ENCODE measurements at places on chromosomes 5 and 9.

DNA sequence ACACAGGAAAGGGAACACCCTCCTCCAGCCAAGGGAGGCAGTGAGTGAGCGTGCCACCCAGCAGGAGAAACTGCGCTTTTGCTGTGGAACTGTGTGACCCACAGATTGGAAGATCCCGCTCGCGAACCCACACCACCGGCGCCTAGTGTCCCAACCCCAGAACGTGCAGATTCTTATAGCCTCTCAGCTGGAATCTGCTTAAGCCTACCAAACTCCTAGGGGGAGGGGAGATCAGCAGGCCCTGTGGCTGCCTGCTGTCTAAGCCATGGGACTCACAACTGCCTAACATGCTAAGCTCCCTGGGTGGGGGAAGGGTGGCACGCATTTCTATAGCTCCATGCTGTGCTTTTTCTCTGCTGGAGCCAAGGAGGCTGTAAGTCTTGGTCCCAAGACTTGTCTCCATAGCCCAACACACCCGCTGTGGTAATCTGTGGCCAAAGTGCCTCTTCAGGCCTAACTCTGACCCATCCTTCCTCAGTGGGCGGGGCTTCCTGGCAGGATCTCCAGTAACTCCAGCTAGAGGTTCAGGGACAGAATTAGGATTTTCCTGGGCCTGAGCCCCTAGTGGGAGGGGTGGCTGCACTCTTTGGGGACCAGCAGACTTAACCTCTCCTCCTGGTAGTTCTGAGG lies 485.0 kb downstream of the TAF11L14 start:
- no peak for DNase-seq

DNA sequence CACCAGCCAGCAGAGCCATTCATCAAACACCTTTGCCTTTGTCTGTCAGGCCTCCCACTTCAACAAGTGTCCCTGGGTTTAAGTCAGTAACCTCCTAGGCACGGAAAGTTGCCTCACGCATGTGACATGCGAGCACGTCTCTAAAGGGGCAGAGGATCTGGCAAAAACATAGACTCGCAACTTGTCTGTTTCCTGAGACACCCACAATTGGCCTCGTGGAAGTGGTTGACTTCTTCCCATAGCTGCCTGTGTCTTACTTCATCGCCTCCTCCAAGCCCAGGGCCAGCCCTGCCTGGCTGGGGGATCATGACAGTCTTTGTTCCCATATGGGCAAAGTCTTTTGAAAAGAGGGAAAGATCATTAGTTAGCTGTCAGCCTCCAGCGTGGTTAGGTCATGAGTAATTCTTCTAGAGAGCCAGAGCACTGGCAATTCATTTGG lies 35.5 kb upstream of the GLRX start:
- no peak for DNase-seq

DNA sequence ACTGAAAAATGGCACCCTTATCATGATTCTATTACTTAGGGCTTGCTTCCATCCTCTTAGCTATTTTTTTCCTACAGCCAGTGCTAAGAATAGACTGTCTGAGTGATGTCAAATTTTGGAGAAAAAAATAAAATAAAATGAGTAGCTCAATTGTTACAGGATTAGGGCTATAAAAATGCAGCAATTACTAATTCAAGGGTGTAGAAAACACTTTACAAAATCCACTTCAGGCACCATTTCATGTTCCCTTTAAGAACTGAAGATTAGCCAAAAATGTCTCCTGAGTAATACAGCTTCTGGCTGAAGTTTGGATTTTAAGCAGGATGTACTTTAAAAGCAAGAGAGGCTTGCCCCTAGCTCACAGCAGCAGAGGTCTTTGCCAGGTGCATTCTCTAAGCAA lies 240.5 kb upstream of the IRX1 start:
- no peak for DNase-seq

GRCh38 chr5:159545156-159545555 lies 214.9 kb upstream of the IL12B start:
- no peak for DNase-seq

DNA sequence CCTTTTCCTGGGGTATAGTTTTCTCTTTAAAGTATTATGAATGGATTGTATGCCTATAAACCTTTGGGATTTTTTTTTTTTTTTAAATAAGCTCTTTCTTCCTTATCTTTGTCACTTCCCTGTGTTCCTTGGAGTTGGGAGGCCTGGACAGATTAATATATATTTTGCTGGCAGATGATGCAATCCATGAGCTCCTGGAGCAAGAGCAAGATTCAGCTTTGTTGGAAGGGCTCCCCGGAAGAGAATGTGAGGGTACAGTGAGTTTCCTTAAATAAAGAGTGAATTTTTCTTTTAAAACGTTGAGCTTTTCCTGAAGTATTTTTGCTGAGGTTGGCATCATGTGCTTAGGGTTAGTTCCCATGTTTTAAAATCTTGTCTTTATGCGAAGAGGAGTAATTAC lies 98.7 kb upstream of the SLC28A3 start:
- no peak for DNase-seq

- DNase-seq, result no peak
Measured at GRCh38 chr5:142644640-142645361, 41.1 kb downstream of the FGF1 start.

DNA sequence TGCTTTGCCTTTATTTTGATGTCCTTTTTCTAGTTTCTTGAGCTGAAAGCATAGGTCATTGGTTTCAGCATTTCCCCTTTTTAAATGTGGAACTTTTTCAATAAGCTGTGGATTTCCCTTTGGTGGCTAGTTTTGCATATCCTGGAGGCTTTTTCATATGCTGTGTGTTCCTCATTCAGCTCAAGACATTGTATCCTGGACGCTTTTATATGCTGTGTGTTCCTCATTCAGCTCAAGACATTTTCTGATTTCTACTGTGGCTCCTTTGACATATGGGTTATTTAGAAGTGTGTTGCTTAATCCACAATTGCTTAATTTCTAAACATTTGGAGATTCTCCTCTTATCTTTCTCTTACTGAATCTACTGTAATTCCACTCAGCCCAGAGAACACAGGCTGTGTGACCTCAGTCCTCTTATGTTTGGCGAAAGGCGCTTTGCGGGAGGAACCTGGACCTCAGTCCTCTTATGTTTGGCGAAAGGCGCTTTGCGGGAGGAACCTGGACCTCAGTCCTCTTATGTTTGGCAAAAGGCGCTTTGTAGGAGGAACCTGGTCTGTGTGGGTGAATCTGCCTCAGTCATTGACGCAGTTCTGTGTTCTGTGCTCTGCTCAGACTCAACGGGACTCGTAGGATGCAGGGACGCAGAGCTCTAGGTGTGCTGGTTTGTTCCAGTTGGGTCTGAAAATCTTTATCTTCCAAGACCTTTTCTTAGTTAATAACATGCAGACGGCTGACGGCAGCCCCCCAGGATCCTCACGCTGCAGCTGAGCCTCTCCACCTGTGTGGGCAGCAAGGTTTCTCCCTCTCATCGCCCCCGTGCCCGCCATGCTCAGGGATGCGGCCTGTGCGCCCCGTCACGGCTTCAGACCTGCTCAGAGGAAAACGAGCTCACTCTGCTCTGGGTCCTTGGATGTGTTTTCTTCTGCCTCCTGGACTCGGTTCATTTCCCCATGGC lies 6.0 kb upstream of the SLC9A3 start:
- DNase-seq, result no peak

- no peak for DNase-seq
Measured at GRCh38 chr9:15707000-15707399, 154.2 kb downstream of the CCDC171 start.

GRCh38 chr9:135213566-135213965 lies 126.1 kb downstream of the OLFM1 start:
- no peak for DNase-seq

GRCh38 chr9:79387101-79387835 lies 184.5 kb upstream of the TLE4 start:
- DNase-seq, result no peak

GRCh38 chr5:171355302-171355724 lies 32.3 kb upstream of the NPM1 start:
- DNase-seq, result no peak

DNA sequence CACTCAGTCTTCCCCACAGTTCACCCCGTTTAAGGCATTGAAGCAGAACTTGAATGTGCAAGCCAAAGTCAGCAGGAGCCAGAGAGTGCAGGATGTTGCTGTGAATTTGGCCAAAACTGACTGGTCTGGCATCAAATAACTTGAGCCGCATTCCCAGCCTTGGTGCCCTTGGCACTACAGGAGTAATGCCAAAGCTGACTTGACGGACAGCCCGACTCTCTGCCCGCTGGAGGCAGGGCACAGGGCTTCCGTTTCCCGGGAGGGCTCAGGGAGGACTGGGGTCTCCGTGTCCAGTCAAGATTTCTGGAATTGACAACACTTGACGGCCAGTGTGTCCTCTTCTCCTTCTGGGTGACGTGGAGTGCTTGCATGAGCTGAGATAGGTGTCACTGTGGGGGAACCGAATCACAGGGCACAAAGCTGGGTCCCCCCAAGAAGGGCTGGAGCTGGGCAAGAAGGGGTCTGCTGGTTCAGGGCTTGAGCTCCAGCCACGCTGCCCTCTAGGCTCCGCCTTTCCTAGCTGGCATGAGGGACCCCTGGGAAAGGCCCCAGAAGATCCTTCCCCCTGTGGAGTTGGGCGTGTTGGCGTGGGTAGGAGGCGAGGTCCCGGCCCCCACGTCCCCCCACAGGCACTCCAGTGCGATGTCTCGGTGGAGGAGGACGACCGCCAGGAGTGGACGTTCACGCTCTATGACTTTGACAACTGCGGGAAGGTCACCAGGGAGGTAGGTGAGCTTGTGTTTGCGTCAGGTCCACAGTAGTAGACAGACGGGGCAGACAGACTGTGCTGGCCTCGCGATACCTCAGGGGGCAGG lies 25.2 kb downstream of the NKD2 start:
- DNase-seq, result no peak

DNA sequence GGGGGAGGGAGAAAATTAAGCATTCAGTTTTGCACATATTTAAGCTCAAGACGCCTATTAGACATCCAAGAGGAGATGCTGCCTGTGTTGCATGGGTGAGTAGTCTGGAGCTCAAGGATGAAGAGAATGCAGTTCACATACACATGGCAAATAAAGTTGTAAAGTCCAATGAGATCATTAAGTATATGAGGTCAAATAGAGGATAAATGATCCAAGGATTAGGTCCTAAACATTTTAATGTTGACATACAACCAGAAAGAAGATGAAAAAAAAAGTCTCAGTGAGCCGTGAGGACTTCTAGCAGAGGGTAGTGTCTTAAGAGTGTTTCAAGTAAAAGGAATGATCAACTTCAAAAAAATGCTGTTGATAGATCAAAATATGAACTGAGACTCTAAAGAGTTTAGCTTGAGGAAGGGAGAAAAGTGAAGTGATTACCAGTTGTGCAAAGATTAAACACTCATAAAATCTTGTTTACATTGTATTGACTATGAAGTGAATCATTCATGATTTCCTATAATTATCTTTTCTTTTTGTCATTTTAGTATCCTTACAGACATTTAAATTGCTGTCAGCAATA lies 251.8 kb downstream of the ZNF608 start:
- DNase-seq, result no peak

DNA sequence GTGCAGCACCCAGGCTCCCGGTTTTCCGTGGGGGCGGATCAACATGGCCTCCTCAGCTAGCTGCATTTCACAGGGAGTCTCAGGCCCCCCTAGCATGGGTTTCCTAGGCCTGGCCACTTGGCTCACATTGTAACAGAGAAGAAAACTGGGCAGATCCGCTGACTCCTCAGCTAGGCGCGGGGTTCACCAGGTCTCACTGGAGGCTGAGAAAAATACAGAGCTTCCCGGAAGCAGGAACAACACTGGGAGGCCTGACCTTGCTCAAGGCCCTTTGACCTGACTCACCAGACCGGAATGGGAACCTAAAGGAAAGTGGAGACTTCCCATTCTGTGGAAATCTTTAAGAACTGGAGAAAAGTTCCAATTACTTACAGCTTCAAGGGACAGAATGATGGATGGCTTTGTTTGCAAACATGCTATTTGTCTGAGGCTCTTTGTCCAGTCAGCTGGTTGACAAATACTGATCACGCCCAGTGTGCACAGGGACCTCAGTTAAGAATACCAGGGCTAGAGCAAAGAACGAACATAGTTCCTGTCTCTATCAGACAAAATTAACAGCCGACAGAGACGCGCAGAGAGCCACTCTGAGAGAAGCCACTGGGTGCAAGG lies 88.7 kb upstream of the LRRTM2 start:
- DNase-seq, result no peak

- no peak for DNase-seq
Measured at GRCh38 chr9:134631881-134632280, 9.7 kb upstream of the COL5A1 start.

DNA sequence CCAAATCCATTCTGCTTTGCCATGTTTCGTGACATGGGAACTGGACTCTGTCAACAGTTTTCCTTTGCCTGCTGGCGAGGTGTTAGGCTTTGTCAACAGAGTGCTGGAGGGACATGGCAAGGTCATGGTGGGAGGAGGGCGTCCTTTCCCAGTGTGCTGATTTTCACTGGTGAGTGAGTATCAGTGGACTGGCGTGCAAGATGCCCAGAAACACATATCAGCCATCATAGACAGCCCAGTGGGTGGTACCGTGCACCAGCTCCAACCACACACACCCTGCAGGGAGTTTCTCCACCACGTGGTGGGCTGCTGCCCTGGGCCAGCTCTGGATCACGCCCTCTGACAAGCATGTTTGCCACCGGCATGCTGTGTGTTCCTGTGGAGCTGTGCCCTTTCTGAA lies 50.0 kb upstream of the ABL1 start:
- DNase-seq, result no peak

DNA sequence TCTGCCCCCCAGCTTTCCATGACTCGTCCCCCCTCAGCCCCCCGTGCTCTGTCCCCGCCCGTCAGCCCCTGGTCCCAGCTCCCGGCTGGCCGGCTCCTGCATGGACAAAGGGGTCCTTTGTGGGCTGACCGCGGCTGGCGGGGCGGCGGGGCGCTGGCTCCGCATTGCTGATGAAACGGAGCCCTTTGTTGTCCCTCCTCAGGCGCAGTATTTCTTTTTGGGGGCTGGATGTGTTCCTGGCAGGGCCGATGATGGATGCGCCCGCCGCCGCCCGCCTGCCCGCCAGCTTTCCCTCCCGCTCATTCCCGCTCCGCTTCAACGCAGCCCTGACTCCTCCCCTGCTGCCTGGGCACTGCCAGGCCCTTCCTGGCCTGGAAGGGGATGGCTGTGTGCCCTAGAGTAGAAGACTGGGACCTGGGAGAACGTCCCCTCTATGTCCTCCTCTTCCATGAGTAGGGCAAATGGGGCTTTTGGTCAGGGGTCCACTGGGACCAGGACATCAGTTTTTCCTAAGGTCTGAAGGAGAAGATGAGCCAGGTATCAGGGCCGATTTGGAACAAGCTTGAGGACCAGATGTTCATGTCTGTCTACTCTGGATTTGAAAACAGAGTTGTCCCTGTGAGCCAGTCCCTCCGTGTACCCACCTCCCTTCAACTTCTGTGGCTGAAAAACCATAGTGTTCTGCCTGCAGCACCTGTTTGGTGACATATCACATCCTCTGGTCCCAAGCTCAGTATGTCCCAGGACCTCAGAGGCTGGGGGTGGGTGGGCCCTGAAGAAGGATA lies 29.0 kb downstream of the CXXC5 start:
- DNase-seq, result no peak

GRCh38 chr5:180290568-180291233 lies 1.2 kb downstream of the MAPK9 start:
- no peak for DNase-seq

- DNase-seq, result no peak
Measured at GRCh38 chr5:56126487-56127179, 106.5 kb downstream of the ANKRD55 start.
